ENCODE measurements at places on chromosomes 4 and X.
A peak's percentile ranks its signal among the peaks of the same experiment; 100 is the strongest.

DNA sequence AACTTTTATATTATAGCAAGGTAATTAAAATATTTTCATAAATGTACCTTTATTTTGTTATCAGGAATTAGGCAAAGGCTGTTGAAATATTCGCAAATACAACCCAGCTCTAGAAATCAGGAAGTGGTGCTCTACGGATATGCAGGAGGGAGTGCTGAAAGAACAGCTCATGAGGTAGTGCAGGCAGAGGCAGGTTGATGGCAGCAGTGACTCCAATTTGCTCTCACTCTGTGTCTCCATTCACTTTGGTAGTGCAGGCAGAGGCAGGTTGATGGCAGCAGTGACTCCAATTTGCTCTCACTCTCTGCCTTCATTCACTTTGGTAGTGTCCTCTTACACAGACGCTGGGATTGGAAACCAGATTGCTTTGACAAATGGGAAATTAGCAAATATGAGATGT lies 277.9 kb downstream of the TRIML1 start:
- no peak for DNase-seq

DNA sequence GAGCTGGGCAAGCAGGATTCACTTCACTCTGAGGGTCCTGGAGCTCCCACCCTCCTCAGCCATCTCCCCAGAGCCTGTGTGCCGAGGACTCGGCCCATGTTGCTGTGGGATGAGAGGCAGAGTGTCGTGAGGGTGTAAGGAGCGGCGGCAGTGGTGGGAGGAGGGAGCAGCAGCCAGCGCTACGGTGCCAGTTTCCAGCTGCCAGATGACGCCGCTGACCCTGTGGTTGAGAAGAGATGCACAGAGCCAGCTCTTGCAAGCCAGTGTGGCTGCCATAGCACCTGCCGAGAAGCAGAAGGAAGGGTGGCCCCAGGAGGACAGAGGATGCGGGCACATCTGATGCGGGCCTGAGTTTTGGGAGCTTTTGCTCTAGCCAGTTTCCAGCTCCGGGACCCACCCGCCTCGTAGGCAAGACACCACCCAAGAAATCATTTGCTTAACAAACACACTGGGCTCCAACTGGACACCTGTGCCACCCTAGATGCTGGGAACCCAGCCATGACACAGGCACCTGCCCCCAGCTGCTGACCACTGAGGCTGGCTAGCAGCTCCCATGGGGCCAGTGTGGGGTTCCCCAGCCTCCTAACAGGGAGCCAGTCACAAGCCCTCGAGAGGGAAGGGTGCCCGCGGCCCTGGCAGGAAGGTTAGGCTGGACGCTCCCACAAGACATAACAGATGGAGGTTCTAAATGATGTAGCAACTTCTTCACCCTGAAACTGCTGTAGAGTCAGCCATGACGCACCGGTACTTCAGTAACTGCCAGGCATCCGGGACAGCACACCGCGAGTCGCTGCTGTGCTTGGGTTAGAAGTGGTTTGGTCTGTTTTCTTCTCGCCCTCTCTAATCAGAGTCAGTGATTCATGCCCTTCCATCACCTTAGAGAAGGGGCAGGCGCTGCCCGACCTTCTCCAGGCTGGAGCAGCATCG lies 8.9 kb downstream of the MSANTD1 start:
- DNase-seq = peak; percentile 47

- no peak for DNase-seq
These were observed 83.3 kb upstream of the HELT start for GRCh38 chr4:184934961-184935360.

GRCh38 chr4:27720010-27720766 lies 859.5 kb downstream of the STIM2 start:
- DNase-seq = no peak

- DNase-seq = peak; percentile 62
These were observed 44.2 kb downstream of the MTHFD2L start for GRCh38 chr4:74202062-74202586.

DNA sequence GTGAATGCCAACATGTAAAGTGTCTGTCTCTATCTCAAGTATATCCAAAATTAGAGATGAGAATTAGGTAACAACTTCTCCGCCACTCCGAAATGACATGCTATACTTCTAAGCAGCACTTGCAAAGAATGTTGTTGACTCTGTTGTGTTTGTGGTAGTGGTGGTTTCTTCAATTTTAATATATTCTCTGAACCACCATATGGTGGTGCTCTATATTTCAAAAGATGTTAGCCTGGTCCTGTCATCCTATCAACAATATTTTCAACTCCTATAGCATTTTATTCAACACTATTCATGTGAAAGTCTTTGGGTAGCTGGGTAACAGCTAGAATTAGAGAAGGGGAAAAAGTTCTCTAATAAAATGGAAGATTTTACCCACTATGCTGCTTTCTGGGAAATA lies 1622.8 kb upstream of the IGFBP7 start:
- no peak for DNase-seq

DNA sequence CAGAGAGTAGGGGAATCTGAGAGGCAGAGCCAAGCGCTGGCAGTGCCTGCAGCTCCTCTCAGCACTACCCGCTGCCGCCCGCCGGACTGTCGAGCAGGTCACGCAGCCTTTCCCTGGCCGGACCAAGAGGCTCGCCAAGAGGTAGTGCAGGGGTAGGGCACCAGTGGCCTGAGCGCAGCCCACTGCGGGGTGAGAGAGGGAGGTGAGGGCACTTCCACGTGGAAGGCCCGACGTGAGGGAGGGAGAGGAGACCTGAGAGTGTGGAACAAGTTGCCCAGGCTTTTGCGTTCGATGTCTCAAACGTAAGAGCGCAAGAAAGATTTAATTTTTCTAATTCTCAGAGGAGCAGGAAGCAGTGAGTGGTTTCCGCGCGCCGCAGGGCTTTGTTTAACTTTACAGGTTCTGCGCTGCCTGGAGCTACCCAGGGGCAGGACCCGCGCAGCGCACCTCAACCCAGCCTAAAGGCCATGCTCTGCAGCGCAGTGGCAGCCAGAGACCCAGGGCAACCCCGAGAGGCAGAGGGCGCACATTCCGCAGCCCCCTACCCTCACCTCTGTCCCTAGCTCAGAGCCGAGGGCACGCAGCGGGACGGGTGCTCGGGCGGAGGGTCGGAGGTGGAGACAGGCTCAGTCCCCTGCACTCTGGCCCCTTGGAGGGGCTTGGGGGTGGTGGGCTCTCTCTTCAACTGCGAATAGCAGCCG lies 14.9 kb downstream of the ARHGAP36 start:
- DNase-seq = no peak

DNA sequence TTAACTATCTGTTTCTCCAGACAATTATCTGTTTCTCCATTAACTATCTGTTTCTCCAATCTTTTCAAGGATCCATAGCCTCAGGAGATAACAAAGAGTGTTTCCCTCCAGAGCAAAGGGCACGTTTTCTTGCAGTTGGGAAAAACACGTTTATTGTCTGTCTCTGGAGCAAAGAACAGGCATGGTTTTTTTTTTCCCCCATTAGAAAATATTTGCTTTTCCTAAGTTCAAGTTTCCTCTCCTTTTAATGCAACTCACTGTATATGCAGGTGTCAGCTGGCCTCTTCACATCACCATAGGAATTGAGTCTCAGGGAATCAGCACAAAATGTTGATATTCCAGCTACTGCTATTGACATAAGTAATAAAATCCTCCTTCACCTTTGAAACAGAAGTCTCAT lies 984.4 kb downstream of the RAB28 start:
- no peak for DNase-seq

- DNase-seq = no peak
These were observed 292.5 kb downstream of the CAMK2D start for GRCh38 chr4:113469023-113469390.

DNA sequence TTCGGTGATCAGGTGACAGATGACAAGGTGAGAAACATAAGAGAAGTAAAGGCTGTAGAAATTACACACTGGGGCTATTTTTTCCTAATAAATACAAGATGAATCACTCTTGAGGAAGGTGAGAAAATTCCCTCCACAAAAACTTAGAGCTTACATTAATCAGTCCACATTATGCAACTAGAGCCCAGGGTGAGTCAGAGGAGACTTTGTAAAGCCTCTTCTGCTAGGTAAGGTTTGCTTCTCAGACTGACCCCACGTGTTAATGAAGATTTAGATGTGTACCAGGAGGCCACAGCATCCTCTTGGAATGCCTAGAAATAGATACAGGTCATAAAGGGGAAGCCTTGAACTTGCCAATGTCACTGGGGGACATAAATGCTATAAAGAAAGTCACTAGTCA lies 396.0 kb upstream of the SMIM31 start:
- DNase-seq = peak; percentile 87

GRCh38 chr4:10732914-10733415 lies 48.4 kb upstream of the CLNK start:
- DNase-seq = no peak

GRCh38 chr4:37876156-37876555 lies 14.7 kb upstream of the TBC1D1 start:
- no peak for DNase-seq

DNA sequence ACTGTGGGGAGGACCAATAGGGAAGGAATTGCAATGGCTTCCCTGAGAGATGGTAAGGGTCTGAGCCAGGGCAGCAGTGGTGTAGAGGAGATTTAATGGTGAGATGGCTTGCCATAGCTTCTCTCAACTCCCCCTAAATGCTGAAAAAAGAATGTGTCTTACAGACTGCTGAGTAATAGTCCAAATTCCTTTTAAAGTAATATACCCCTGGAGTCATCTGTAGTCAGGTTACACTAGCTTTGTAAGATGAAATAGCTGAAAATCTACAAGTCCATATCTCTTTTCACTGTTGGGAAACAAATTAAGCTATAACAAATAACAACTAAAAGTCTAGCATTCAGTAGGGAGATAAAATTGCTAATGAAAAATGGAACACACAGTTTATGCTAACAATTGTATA lies 33.5 kb downstream of the MAPK10 start:
- DNase-seq = no peak

DNA sequence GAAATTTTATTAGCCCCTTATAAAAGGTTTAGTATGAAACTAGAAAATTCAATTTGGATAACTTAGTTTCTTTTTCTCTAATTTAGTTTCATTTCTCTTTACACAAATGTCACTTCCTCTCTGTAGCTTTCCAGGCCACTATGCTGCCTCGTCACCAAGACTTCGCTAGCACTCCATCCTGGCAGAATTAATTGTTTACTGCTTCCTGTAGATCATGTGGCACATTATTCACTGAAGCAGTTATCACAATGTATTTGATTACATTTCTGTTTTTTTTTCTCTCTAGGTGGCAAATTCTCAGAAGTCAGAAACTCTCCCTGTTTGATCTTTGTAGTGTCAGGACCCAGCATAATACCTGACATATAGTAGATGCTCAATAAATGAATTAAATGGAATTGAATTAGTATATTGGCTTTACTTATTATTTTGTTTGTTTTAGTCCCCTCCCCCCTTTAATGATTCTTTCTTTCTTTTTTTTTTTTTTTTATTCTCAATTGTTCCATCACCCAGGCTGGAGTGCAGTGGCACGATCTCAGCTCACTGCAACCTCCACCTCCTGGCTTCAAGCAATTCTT lies 9.3 kb upstream of the SAT1 start:
- no peak for DNase-seq

DNA sequence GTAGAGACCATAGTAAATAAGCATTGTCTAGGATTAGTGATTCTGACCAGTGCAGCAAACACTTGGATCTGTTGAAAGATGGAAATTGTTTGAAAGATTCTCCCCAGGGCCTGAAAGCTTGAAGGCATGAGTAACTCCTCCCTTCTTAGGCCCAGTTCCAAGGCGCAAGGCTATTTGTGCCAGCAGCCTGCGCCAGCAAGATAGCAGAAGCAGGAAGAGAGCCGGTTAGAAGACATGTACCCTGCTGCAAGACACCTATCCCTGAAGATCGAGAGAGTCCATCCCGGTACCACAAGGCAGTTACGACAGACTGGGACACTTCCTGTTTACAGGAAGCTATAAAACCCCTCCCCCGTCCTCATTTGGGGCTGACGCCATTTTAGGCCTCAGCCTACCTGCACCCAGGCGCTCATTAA lies 72.4 kb upstream of the JADE1 start:
- no peak for DNase-seq

DNA sequence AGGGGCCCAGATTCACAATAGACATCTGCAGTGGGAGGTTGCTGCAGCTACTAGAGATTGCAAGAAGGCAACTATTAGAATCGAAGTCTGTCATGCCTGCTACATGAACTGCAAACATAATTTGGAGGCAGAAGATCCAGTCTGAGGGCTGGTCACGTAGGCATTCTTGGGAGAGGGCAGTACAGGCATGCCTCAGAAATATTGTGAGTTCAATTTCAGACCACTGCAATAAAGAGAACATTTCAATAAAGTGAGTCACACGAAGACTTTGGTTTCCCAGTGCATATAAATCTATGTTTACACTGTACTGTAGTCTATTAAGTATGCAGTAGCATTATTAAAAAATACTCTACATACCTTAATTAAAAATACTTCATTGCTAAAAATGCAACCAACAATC lies 585.8 kb upstream of the FAT1 start:
- no peak for DNase-seq

GRCh38 chr4:185841451-185841850 lies 29.5 kb upstream of the SORBS2 start:
- no peak for DNase-seq

DNA sequence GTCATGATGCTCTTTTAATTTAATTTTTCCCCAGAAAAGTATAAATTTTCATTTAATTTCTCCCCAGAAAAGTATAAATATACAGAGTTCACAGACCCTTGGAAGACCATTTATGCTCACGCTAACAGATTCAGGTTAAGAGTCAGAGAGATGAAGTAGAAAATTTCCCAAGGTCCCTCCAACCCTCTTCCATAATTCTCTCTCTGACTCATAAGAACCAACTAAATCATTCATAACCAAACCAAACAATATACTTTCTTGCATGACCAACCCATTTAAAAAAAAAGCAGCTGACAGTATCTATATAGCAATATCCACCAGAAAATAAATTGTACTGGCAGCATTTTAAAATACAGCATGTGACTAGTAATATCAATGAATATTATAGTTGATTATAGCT lies 3.9 kb downstream of the KLHL8 start:
- no peak for DNase-seq

DNA sequence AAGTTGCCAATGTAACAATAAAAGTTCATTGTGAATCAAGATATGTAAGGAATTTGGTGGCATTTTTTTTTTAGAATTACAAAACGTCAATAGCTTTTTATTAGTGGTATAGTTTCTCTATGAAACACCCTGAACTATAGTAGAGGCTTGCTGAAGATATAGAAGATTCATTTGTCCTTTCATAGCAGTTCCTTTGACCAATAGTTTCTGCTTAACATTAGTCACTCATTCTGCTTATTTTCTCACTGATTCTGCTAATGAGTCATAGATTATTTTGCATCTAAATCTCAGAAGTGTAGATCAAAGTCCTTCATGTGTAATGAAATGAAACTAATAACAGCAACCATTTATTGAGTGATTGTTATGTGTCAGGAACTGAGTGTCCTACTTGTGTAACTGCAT lies 205.0 kb upstream of the TET2 start:
- no peak for DNase-seq
